T-helper 9 cell (primary cell): ENCODE measurements at places on chromosomes 1 and 21.

DNA sequence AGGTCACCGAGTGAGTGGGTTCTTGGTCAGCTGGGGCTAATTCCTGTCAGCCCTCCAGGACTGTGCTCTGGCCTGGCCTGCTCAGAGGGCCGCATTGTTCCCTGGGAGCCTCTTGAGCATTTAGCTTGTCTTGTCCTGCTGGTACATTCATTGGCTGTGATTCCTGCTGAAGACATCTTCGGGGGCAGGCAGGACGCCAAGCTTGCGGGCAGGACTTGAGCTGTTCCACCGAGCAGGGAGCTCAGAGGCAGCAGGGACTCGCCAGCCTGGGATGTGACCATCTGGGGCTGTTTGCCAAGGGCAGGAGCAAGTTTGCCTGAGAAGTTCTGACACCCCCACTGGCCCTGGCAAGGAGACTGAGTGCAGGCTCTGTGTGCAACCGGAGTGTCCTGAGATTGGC, 7.0 kb upstream of the SLC26A9 start:
- no peak for DNase-seq

DNA sequence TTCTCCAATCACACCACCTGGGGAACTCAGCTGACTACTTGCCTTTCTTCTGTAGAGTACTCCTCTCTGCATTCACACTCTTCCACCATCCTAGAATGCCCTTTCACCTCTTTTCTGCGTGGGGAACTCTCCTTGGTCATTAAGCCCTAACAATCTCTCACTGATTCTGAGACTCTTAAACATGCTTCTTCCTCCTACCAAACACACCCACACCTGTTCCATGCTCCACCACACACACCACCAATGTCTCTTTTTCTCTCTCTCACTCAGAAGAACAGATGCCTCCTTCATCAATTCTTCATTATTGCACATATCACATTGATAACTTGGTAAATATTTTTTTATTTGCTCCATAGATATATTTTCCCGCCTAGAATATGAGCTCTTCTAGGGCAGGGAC, 53.6 kb downstream of the WARS2 start:
- DNase-seq: no peak

GRCh38 chr1:234123867-234124266, 219.4 kb downstream of the SLC35F3 start:
- no peak for DNase-seq

GRCh38 chr1:59393211-59394180, 96.6 kb downstream of the FGGY start:
- DNase-seq: no peak

DNA sequence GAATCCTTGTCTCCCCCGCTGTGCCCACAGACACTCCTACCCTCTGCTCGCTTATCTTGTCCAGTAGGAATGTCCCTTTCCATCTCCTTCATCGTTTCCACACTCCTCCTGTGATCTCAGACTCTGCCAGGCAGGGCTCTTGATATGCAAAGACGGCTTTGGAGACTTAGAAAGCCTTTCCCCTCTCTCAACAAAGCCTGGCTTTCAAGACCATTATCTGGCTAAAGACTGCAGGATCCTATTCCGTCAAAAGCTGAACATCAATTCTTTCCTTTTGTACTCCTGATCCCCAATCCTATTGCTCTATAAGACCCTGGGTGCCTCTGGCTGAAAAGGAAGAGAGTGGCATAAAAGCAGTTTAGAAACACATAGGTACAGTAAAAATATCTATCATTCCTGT, 63.9 kb downstream of the SDC3 start:
- DNase-seq: no peak

DNA sequence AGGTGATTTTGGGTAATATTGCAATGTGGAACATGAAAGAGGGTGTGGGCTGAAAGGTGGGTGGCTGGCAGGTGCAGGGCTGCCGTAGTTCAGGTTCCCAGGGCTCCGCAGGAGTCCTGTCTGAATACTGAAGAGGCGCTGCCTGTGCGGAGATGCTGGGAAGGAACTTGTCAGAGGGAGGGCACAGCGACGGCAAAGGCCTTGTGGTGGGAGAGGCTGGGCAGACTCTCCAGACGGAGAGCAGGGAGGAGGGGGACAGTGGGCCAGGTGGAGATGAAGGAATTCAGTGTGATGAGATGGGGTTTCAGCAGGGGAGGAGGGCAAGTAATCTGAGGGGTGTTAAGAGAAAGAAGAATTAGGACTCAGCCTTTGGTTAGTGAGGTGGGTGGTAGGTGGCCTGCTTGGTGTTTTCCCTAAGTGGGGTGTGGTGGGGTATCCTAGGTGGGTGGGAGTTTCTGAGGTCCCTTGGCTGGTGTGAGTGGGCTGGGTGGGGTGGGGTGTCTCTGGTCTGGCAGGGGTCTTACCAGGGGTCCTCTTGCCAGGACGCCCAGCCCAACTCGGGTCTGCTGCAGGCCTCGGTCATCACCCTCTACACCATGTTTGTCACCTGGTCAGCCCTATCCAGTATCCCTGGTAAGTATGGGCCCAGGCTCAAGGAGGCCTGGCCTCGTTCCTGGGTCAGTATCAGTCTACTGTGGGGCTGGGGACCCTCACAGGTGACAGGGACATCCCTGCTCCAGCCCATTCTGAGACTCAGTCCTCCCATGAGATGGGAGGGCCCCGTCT, 15.6 kb downstream of the SERINC2 start:
- DNase-seq: no peak

- DNase-seq: no peak
Measured at GRCh38 chr1:179824265-179824664, 53.3 kb downstream of the TOR1AIP2 start.

- DNase-seq: no peak
Measured at GRCh38 chr21:37447288-37447936, 80.8 kb downstream of the DYRK1A start.

GRCh38 chr1:85330711-85331290, 54.4 kb upstream of the BCL10 start:
- DNase-seq: no peak

DNA sequence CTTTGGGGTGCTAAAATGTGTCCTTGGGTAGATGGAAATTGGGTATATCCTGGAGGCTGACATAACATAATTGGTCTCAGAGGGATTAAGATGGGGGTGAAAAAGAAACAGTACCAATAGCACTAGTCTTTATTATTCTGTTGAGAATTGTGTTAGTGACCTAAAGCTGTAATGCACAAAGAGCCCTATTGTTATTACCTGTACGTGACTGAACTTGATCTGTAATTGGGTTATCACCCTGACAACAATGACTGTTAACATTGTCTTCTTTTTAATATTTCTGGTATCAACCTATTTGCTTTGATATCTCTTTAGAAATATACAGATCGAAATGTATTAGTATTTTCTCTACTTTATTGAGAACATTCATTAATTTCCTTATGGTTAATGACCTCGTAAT, 147.6 kb downstream of the NEK7 start:
- DNase-seq: no peak

DNA sequence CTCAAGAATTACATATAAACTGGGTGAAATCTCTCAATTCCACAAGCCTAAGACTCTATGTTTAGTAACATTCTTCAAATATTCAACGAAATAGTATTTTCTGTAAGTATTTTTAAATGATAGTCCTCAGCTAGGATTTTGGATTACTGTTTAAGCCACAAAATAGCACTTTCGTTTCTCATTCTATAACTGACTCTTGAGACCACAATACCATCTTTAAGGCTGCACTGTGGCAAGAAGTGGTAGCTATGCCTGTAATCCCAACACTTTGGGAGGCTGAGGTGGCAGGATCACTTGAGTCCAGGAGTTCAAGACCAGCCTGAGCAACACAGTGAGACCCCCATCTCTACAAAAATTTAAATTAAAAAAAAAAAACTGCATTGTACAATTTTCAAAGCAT, 126.7 kb downstream of the CDC42BPA start:
- DNase-seq: no peak

- no peak for DNase-seq
Measured at GRCh38 chr1:209456878-209457277, 126.6 kb upstream of the CAMK1G start.

GRCh38 chr1:53086491-53087070, 24.6 kb downstream of the PODN start:
- DNase-seq: no peak

DNA sequence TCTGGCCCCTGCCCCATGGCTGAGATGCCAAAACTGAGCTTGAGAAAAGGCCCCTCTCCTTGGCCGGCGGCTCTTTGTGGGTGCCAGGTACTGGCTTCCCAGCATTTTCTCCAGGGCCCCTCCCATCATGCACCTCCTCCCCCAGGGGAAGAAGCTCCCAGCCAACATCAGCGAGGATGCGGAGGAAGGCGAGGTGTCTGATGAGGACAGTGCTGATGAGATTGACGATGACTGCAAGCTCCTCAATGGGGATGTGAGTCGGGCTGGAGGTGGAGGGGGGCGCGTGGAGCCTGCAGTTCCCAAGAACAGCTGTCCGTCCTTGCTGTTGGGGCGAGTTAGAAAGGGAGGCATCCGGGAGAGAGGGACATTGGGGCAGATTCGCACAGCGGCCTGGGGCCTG, 13.5 kb downstream of the PLCH2 start:
- DNase-seq: no peak

DNA sequence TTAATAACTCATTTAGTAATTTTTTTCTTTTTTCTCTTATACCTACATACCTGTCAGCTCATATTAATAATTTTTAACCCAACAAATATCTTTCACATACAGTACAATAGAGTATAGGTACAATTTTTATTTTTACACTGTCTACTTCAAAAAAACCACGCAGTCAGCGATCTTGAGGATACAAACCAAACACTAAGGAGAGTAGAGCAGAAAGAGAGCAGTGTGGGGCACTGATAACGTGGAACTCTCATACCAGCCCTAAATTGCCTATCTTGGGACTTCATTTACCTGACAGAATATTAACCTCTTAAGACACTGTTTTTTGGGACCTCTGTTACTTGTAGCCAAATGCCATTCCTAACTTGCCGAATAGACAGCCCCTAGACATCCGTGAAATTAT, 5.5 kb downstream of the TRMT1L start:
- DNase-seq: no peak

DNA sequence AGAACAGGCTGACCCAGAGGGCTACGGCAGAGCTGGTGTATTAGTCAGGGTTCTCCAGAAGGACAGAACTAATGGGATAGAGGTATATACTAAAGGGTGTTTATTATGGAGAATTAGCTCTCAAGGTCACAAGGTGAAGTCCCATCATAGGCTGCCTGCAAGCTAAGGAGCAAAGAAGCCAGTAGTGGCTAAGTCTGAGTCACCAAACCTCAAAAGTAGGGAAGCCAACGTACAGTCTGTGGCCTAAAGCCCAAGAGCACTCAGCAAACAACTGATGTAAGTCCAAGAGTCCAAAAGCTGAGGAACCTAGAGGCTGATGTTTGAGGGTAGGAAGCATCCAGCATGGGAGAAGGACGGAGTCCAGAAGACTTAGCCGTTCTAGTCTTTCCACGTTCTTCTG, 179.2 kb downstream of the BACH1 start:
- DNase-seq: no peak

DNA sequence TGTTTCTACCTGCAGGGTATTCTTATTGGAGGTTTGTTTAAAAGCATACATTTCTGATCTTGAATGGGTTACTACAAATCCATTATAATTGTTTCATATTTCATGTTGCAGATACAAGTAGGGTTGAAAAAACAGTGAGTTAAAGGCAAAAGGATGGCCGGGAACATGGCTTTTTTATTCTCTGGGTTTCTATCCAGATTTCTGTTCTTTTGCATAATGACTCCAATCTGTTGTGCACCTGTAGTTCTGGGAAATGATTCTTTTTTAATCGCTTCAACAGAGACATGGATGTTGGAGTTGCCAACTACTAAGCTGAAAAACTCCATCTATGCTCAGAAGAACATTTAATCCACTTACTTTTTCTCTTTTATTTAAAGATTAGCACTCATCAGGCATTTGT, 2.7 kb upstream of the ADAMTS1 start:
- no peak for DNase-seq

DNA sequence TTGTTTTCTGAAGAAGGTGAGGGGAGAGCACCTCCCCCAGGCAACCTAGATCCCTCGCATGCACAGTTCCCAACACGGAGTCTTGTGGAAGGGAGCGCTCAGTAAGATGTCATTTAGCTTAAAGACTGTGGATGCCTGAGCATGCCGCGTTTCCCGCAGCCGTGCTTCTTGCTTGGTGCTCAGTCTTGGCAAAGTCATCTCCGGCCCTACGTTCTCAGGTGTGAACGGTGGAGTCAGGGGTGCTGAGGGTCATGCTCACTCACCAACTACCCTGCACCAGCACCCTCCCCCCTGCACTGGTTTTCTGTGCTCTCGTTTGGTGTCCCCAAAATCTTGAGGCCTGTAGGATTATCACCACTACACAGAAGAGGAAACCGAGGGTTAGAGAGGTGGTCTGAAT, 202.1 kb downstream of the RHOU start:
- DNase-seq: no peak

DNA sequence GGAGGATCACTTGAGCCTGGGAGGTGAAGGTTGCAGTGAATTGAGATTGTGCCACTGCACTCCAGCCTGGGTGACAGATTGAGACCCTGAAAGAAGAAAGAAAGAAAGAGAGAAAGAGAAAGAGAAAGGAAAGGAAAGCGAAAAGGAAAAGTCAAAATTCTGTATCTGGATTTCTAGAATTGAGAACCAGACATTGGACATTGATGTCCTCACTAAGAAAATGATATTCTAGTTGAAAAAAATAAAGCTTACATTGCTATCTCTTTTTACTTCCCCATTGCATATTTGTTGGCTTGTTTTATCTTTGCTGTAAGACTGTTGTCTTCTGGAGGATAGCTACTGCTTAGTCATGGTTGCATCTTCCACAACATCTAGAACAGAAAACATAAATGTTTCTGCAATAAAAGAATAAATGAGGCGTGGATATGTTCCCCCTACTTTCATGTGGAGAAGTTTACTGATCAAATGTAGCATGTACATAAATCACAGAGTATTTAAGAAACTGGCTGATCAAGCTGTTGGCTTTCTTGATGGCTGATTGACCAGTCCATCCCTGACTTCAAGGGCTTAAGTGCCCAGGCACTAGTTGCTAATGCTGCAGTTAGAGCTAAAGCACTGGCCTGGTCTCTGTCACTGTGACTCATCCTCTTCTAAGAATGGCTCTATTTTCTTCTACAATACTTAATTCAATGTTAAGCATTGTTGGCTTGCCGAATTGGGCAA, 17.7 kb downstream of the CD53 start:
- no peak for DNase-seq

- no peak for DNase-seq
Measured at GRCh38 chr1:172674831-172675613, 16.1 kb downstream of the FASLG start.

GRCh38 chr1:160576390-160576789, 2.9 kb downstream of the CD84 start:
- no peak for DNase-seq

DNA sequence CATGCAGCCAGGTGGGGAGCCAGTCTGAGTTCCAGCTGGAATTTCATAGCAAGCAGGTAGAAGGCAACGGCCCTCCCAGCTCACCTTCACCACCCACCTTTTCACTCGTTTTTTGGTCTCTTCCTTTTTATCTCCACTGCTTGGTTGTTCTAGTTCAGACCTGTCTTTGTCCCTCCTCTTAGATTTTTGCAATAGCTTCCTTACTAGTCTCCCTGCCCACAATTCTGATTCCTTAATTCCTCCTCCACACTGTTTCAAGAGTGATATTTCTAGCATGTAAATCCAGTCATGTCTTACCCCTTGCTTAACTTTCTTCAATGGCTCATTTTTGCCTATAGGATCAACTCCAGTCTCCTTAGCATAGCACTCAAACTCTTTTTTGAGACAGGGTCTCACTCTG, 119.6 kb downstream of the TMEM53 start:
- no peak for DNase-seq

GRCh38 chr1:56617141-56617540, 28.0 kb upstream of the PRKAA2 start:
- no peak for DNase-seq

GRCh38 chr1:203454986-203455471, 20.6 kb upstream of the PRELP start:
- no peak for DNase-seq
